ENCODE measurements at places on chromosomes 13 and 19.

- DNase-seq = no peak
Observed at GRCh38 chr13:77760893-77761292, 63.4 kb downstream of the SLAIN1 start.

DNA sequence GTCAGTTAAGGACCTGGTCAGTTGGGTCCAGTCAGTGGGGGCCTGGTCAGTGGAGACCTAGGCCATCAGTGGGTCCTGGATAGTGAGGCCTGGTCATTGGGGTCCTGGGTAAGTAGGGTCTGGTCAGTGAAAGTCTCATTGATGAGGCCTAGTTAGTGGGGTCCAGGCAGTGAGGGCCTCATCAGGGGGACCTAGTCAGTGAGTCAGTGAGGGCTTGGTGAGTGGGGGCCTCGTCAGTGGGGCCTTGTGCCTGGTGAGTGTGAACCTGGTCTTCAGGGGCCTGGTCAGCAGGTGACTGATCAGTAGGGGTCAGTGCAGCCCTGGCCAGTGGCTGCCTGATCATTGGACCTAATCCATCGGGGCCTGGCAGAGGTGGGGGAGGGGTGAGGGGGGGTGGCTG, 42.6 kb upstream of the TPM4 start:
- no peak for DNase-seq

- DNase-seq = no peak
Observed at GRCh38 chr19:4591320-4591719, 31.8 kb upstream of the SEMA6B start.

- no peak for DNase-seq
Observed at GRCh38 chr19:55336101-55336500, 3.6 kb upstream of the KMT5C start.

DNA sequence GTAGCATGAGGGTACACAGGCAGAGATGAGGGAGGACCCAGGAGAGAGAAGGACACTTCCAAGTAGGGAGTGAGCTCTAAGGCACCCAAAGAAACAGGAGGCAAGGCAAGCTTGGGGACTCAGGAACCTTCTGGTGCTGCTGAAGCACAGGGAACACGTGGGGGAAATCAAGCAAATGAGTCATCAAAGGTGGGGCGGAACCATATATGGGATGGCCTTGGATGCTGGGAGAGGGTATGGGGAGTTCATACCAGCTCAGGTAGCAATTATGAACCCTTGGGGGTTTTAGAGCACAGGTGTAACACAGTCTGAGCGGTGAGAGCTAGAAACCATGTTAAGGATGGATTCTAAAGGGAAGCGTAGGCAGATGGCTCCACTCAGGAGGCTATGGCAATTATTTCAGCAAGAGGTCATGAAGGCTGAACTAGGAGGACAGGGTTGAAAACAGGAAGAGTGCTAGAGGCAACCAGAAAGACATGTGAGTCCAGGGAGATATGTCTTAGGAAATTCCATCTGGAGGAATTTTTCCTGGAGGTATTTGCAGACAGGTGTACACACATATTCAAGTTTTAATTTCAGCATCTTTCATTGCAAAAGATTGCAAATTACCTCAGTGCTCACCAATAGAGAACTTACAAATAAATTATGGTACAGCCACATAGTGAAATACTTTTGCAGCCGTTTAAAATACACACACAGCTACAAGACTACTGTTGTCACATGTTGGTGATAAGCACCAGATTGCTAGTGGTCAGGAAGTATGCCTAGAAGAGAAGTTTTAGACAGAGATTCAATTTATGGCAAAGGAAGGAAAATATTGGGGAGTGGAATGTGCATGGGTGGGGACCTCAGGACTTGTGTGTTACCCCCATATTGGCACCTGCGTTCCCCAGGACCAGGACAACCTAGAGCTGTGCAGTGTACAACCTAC, 77.0 kb downstream of the STARD13 start:
- no peak for DNase-seq

GRCh38 chr13:30809787-30810186, 74.4 kb downstream of the ALOX5AP start:
- no peak for DNase-seq

GRCh38 chr19:1852581-1853128, 4.4 kb upstream of the REXO1 start:
- DNase-seq = no peak

DNA sequence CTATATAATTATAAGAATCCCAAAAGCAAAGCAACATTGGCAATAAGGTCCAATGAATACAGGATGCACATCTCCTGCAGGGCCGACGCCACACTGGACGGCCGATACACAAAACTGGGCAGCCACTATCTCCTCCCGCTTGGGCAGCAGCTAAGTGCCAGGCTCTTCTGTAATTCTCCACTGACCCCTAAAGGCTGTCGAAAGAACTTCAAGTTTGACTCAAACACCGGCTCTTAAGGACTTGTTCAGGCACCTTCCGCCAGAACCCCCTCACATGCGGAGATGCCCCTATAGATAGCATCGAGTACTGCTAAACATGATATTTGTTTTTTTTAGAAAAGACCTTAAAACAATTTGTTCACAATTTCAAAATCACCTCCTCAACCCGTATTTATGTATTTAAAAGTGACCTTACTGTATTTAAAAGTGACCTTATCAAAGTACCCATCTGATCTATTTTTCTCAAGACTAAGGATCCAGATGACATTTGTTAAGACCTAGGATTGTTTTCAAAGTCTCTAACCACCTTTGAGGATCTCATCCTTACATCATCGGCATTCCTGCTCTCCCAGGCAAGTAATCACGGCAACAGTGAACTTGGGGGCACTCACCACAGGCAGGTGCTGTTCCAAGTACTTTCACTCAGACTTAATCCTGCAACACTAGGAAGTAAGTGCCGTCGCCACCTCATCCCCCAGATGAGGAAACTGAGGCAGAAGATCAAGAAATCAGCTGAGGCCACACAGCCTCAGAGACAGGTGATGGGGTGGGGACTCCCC, 77.8 kb downstream of the TUBGCP3 start:
- no peak for DNase-seq

GRCh38 chr13:71922194-71922593, 55.2 kb upstream of the DACH1 start:
- DNase-seq = no peak

DNA sequence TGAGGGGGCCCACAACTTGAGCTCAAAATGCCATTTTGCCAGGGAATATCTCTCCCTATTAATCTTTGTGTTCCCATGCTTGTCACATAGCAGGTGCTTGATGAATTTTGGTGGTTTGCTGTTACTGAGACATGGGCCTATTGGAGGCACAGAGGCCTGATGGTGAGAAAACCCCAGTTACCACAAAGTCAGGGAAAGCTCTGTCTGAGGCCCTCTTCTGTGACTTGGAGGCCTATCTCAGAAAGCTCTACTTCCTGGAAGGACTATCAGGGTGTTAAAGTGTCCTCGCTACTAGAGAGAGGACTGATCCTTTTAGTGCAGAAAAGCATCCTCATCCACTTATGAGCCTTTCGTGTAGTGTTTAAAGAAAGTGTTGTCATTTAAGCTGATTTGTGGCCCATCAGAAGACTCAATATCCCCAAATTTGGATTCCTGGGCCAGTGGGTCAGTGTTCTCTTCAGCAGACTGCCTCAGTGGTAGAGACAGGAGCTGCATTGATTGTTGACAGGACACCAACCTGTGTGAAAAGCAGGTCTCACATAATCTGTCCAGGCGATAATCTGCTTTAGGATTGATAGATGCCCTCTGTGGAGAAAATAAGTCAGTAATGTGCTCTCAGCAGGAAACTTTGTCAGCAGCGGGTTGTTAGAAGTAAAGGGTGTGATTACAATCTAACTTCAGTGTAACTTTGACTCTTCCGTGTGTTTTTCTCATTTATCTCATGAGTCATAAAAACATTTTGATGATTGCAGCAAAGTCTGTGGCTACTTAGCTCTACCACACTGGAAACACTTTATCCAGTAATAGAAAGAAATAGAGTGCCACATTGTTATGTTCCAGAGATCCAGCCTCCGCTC, 121.0 kb downstream of the AKAP11 start:
- DNase-seq = no peak

DNA sequence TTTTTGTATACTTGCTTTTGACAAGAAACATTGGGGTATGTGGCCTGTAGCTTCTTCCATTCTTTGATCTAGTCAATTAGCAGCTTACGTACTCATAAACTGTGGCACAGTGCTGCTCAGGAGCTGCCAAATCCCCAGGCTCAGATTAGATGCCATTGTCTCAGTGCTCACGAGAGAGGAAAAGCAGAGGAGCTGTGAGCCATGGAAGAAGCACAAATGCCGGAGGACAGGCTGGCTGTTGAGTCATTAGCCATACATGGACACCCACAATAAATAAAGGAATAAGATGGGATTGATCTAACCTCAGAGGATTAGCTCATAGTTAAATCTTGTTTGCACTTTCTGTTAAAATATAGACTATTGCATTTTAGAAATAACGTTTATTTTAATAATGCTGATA, 121.7 kb downstream of the POSTN start:
- DNase-seq = no peak

- no peak for DNase-seq
Observed at GRCh38 chr13:110319397-110319773, 12.3 kb downstream of the COL4A2 start.

- no peak for DNase-seq
Observed at GRCh38 chr19:46648060-46648960, 12.3 kb upstream of the GNG8 start.

GRCh38 chr13:42099962-42100675, 51.7 kb downstream of the DGKH start:
- no peak for DNase-seq

DNA sequence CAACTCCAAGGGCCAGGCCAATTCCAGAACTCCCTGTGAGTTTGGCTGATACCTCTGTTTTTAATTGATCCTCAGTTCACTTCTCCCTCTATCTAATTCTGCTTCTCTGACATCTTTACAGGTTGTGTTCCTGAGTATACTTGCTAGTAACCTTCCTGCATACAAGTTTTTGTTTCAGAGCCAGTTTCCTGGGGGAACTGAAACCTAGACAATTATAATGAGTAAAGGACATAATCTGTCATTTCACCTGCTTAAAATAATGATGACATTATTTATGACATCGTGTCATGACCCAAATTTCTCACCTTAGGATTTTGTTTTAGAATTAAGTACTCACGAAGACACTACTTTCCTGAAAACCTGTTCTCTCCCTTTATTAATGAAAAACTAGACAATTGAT, 12.5 kb upstream of the MYCBP2 start:
- DNase-seq = no peak

- no peak for DNase-seq
Observed at GRCh38 chr19:343451-343931, 1.1 kb downstream of the MIER2 start.

GRCh38 chr19:33691030-33691427, 69.3 kb downstream of the CHST8 start:
- DNase-seq = no peak

DNA sequence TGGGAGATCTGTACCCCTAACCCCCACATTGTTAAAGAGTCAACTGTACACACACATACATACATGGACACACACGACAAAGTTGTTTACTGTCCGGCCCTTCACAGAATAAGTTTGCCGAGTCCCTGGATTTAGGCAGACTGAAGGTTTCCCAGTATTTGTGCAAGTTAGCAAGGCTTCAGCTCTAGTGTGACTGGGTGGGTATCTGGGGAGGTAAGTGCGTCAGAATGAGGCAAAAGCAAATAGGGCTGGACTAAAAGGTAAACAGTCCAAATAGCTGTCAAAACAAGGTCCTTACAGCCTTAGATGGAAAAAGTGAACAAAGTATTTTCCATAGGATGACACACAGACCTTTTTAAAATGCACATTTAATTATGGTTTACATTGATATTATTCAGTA, 228.4 kb upstream of the UFM1 start:
- DNase-seq = no peak

DNA sequence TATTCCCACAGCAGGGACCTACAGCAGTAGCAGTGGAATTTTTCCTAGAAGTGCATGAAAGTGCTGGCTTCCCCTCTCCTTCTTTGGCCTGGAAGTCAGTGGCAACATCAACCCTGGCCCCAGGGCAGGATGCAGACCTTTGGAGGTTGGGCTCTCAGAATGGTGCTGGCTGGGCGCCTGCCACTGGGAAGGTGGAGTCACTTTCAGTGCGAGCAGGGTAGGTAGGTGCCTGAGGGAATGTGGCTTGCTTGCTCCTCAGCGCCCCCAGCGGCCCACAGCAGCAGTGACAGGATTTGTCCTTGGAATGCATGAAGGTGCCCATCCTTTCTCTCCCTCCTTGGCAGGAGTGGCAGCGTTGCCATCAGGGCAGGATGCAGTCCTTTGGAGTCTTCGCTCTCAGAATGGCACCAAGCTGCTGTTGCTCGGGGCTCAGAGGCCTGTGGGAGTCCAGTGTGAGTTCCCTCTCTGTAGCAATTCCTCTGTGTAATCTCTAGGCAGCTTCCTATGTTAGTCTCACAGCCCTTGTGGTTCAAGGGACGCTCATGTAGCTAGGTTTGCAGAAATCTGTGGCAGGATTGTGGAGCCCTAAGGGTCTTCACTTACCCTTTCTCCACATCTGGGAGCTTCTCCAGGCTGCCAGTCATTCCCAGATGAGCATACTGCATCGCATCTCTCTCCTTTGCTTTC, 354.4 kb upstream of the DACH1 start:
- DNase-seq = no peak

DNA sequence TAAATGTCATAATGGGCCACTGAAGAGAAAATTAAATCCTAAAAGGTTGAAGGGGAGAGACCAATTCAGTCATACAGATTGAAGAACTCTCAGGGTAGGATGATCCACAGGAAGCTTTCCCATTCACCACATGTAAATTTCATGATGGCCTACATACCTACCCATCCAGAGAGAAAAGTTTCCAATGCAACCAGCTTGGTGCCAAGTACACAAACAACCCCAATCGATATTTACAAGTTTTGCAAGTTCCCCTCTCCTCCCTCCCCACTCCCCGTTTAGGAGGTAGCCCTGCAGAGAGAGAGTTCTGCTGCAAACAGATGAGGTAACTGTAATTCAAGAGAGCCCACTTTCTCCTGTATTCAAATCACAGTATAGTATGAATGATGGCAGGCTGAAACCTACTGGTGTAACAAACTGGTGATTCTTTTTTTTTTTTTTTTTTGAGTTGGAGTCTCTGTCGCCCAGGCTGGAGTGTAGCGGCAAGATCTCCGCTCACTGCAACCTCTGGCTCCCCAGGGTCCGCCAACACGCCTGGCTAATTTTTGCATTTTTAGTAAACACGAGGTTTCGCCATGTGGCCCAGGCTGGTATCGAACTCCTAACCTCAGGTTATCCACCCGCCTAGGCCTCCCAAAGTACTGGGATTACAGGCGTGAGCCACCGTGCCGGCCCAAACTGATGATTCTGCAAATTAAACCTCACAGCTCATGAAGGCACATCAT, 14.4 kb downstream of the FOXO1 start:
- DNase-seq = no peak

Measured in activated naive CD4-positive, alpha-beta T cell (primary cell).